ENCODE measurements at places on chromosomes 12 and 14.

- DNase-seq, result peak; percentile 14
Measured at GRCh38 chr14:54257424-54257823, 139.4 kb upstream of the CDKN3 start.

- DNase-seq, result no peak
Measured at GRCh38 chr12:94299846-94300245, 151.5 kb downstream of the PLXNC1 start.

DNA sequence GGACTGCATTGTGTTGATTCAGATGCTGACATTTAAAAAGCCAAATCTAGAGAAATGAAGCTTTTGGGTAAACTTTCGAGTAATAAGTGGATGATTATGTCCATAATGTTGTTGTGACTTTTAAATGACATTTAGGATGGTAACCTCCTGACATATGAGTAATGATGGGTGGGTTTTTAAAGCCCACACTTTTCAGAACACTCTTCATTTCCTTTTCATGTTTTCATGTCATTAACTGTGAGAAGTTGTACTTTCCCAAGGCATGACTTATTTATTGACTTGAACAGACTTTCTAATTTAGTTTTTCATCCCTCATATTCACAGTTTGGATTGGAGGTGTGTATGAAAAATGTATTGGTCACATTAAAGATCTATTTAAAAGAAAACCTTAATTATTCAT is 35.5 kb downstream of the RGS6 start:
- DNase-seq, result no peak

GRCh38 chr14:20668969-20669368 is 15.4 kb upstream of the RNASE4 start:
- DNase-seq, result no peak

DNA sequence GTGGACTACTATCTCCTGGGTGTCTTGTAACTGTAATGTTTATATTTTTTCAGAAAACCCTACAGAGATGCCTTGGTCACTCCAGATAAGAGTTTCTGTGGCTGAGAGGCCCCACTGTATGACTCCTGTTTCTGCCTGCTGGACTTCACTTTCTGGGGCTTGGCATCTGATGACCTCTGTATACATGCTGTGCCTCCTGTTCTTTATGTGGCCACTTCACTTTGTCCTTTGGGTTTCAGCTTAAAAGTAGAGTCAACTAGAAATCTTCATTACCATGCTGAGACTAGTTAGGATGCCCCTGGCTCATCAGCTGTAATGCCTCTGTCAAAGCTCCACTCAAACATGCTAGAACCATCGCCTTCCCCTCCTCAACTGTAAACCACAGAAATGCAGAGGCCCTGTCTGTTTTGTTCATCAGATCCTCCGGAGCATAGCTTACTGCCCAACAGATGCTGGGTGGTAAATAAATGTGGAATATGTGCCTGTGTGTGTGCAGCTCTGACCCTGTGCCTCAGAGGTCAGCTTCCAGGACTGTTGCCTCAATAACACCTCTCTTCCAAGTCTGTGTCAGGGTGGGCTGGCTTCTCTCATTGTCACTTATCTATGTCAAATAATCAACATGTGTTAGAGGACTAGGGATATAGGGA is 25.5 kb downstream of the ZNF664 start:
- DNase-seq, result peak; percentile 37

DNA sequence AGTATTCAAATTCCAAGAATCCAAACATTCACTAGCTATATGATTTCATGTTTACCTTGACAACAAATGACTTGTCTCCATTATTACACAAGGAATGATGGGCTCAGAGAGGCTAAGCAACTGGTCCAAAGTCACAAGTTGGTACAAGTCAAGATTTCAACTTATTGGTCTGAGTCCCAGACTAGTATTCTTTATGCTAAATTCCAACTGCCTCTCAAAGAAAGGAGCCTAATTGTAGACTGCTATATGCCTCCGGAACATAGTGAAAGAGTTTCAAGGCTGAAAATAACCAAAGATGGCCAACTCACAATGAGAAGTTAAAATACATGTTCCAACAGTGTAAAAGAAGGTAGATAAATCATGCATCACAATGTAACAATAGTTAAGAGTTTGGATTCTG is 7.5 kb downstream of the BTG1 start:
- DNase-seq, result no peak

- DNase-seq, result no peak
Measured at GRCh38 chr14:95514131-95515079, 2.0 kb downstream of the SYNE3 start.

DNA sequence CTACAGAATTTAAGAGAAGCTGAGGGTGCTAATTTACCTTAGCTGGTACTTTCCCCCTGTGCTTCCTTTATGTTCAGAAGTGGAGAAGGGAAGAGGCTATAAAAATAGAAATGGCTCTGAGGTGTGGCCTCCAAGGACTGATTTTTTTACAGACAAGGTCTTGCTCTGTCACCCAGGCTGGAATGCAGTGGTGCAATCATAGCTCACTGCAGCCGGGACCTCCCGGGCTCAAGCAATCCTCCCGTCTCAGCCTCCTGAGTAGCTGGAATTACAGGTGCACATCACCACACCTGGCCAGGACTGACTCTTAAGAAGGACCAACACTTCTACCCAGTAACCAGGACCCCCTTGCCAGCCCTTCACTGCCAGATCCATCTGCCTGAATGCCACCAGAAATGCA is 23.9 kb upstream of the NAP1L1 start:
- DNase-seq, result peak; percentile 20

- no peak for DNase-seq
Measured at GRCh38 chr14:99966037-99966835, 99.0 kb upstream of the EVL start.

GRCh38 chr12:54329759-54330158 is 4.8 kb downstream of the COPZ1 start:
- DNase-seq, result peak; percentile 45

DNA sequence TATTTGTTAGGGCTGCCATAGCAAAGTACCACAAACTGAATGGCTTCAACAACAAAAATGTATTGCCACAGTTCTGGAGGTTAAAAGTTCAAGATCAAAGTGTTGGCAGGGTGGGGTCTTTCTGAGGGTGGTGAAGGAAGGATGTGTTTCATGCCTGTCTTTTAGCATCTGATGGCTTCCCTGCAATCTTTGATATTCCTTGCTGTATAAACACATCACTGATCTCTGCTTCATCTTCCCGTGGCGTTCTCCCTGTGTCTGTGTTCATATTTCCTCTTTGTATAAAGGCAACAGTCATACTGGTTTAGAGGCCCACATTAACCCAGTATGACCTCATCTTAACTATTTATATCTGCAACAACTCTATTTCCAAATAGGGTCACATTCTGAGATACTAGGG is 167.5 kb downstream of the BTG1 start:
- peak; percentile 70 for DNase-seq

- no peak for DNase-seq
Measured at GRCh38 chr12:108009442-108010070, 119.5 kb upstream of the WSCD2 start.

DNA sequence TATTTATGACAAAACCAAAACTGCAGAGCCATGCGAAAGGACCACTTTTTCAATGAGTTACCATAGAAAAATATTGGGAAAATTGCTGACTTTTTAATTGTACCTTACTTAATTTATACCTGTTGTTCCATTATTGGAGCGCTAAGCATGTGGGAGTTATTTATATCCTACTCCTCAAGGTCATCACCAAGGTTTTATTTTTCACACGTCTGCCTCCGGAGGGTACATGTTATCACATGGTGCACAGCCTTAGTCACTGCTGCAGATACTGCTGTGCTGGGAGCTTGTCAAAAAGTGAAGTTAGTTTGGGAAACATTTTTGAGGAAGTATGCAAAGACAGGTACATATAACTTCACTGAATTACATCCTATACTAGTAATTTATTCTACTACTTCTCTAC is 1444.3 kb downstream of the AACS start:
- no peak for DNase-seq

DNA sequence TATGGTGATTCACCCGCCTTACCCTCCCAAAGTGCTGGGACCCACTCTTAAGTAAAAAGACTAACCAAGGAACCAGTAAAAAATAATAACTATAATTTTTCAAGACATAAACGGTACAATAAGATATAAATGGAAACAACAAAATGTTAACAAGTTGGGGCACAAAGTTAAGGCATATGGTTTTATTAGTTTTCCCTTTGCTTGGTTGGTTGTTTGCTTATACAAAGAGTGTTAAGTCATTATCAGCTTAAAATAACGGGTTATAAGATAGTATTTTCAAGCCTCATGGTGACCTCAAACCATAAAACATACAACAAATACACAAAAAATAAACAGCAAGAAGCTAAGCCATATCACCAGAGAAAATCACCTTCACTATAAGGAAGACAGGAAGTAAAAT is 406.1 kb downstream of the SEC23A start:
- no peak for DNase-seq

GRCh38 chr14:93989939-93990338 is 7.2 kb upstream of the CCDC197 start:
- no peak for DNase-seq

DNA sequence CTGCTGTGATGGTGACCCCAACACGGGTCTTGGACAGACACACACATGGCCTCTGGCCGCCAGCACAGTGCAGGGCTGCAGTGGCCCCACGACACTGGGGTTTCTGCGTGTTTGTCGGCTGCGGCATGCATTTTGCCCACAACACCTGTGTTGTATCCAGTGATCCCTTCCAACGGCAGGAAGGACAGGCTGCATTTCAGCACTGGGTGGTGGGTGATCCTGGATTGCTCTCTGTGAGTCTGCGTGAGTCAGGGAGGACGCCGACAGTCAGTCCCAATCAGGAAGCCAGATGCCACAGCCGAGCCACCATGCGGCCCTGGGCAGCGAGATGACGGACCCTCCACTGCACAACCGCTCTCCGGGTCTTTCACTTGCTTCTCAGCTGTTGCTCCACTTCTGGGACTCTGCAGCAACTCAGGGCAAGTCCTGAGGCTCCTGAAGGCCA is 20.6 kb downstream of the LRTM2 start:
- DNase-seq, result no peak

GRCh38 chr12:115897729-115898128 is 379.8 kb downstream of the MED13L start:
- peak; percentile 49 for DNase-seq

DNA sequence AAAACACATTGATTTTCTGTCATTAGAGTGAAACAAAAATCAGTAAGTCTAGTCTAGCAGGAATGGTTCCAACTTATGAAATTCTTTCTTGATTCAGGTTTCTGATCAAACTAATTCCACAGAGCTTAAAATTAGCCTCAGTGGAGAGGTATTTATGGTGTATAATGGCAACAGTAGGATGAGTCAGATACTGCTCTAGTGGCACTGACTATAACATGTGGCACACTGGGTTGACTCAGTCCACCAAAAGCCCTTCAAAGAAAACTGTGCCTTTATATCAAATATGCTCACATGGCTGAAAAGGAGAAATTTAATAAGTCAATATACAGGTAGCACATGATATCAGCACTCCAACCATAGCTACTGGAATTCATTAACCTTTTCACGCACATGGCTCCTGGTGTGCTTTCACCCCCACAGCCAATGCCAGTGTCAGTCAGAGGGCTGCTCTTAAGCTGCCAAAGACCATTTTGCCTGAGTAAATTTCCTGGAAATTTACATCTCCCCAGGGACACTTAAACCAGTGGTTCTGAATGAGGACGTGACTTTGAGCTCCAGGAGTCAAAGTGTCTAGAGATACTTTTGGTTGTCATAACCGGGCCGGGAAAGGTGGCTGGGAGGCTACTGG is 21.7 kb upstream of the CATSPERB start:
- no peak for DNase-seq

DNA sequence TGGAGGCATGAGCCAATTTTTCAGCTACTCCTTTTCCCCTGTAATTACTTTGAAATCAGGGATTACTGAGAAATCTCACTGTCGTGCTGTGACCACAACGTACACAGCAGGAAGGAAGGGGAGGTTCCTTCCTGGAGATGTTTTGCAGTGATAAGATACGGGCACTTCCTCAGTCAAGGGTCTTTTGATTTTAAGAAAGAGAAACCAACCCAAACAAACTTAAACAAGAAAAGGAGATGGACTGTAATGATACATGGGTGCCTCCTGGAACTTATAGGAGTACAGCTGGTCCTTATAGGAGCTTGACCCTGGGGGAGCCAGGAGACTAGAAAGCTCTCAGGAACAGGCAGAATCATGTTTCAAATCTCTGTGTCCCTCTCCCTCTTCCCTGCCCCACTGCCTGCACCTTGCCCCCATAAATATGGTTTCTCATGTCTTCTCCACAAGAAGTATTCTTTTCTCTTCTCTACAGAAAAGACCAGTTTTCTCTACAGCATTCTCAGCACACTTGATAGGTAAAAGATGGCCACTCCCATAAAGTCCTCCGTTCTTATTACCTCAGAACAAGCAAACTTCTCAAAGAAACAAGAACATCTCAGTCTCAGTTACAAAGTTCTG is 281.1 kb upstream of the AMIGO2 start:
- DNase-seq, result peak; percentile 29

DNA sequence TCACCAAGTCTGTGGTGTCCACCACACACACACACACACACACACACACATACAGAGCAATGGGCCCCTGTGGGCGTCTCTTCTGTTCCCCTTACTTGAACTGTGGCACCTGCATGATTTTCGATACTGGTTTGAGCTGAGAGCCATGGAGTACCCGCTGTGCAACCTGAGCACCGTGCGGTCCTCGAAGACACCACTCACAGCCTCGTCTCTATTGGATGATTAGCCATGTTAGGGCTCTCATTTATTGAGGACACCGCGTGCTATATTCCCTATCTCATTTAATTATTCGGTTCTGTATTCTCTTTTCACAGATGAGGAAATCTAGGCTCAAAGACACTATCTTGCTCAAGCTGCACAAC is 623 bp upstream of the C14orf132 start:
- DNase-seq, result no peak

DNA sequence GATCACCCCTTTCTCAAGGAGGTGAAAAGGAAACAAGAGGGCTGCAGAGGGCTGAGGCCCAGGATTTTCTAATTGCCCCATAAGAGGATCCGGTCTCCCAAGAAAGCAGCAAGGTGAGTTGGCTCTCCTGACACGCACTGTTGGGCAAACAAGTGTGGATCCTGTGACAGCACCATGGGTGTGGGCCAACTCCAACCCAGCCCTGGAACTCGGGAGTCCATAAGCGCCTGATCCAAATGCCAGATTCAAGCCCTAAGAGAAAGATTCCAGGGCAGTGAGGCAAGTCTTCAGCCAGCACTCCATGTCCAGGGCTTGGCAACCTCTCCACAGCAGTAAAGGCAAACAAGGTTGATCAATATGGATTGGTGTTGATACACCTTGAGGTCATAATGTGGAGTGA is 33.1 kb downstream of the KCNA5 start:
- DNase-seq, result no peak

- DNase-seq, result no peak
Measured at GRCh38 chr14:90512329-90512991, 115.6 kb downstream of the CALM1 start.

DNA sequence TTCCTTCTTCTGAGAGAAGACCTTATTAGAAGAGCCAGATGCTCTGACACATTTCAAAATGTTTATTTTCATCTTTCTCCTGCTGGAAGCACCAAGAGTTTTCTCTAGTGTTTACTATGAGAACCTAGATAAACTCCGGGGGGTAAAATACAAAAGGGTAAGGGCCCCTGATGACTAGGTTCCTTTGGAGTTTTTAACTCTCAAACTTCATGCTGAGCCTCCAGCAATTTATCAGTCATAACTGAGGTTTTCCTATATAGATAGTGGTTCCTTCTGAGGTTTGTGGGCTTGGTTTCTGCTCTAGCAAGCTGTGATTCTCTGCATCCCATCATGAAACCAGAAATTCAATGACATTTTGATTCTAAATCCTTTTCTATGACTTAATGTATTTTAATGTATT is 210.9 kb downstream of the LRFN5 start:
- DNase-seq, result no peak

GRCh38 chr12:130818635-130819576 is 20.1 kb downstream of the STX2 start:
- DNase-seq, result no peak

All from EH (cell line).